Stimulated activated CD4-positive, alpha-beta T cell treated with anti-CD3 and anti-CD28 coated beads, Interleukin-1b, Interleukin-23, amount 100 ng/mL, for 4 hours (primary cell): ENCODE measurements at places on chromosomes 3 and 15.

DNA sequence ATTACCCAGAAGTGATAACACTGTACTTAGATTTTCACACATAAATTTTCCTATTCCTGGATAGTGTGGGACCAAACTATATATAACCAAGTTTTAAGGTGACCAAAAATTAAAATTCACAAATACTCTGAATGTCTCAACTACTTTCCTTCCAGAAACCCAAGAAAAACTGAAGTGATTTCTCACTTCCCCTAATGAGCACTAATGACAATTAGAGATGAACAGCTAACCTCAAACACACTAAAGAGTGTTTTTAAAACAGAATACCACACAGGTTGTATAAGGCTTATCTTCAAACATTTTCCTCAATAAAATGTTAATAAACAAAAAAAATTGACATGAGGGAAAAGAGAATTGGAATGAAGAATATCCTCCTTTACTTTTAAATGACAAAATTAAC, 188.2 kb downstream of the ZBTB20 start:
- no peak for DNase-seq

DNA sequence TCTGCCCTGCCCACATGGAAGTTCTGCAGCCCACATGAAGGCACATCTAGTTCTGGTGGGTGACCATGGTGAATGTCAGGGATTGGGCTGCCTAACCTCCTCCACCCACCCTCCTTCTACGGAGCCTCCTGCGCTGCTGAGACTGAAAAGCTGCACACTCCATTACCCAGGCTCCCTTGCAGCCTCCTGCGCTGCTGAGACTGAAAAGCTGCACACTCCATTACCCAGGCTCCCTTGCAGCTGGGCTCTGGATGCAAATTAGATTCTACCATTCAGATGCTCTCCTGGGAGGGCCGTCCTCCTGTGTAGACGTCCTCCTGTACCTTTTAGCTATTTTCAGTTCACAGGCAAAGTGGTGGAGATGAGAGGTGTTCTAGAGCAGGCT, 32.1 kb downstream of the POMGNT2 start:
- DNase-seq = no peak

GRCh38 chr3:109702252-109702651, 364.9 kb upstream of the DPPA4 start:
- no peak for DNase-seq

DNA sequence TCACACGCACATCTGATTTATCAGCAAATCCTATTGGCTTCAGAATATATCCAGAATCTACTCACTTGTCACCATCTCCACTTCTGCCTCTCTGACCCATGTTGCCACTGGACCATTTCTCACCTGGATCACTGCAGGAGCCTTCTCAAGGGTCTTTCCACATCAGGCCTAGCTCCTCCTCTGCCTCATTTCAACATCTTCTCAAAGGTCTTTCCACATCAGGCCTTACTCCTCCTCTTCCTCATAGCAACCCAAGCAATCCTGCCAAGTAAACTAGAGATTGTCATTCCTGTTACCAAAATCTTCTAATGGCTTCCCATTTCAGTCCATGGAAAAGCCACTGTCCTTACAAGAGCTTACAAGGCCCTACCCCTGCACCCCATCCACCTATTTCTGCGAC, 18.0 kb upstream of the DUT start:
- DNase-seq = no peak

- DNase-seq = no peak
Observed at GRCh38 chr15:67801926-67802914, 23.1 kb upstream of the SKOR1 start.

GRCh38 chr3:191303596-191303995, 25.6 kb upstream of the CCDC50 start:
- no peak for DNase-seq

- DNase-seq = no peak
Observed at GRCh38 chr3:81198756-81199155, 562.7 kb downstream of the GBE1 start.

DNA sequence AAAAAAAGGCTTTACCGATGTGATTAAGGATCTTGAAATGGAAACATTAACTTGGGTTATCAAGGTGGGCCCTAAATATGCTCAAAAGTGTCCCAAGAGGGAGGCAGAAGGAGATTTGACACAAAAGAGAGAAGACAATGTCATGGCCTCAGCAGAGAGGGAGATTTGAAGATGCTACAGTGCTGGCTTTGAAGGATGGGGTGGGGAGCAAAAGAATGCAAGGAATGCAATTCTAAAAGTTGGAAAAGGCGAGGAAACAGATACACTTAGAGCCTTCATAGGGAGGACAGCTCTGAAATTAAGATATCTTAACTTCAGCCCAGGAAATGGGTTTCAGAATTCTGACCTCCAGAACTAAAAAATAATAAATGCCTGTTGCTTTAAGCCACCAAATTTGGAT, 314.5 kb upstream of the CCDC54 start:
- no peak for DNase-seq
